Non-pigmented ciliary epithelial cell (primary cell): ENCODE measurements at places on chromosomes 3 and 15.

- DNase-seq: no peak
Observed at GRCh38 chr3:4245671-4246070, 57.5 kb upstream of the SETMAR start.

GRCh38 chr3:108528459-108529252, 18.3 kb upstream of the MYH15 start:
- no peak for DNase-seq

DNA sequence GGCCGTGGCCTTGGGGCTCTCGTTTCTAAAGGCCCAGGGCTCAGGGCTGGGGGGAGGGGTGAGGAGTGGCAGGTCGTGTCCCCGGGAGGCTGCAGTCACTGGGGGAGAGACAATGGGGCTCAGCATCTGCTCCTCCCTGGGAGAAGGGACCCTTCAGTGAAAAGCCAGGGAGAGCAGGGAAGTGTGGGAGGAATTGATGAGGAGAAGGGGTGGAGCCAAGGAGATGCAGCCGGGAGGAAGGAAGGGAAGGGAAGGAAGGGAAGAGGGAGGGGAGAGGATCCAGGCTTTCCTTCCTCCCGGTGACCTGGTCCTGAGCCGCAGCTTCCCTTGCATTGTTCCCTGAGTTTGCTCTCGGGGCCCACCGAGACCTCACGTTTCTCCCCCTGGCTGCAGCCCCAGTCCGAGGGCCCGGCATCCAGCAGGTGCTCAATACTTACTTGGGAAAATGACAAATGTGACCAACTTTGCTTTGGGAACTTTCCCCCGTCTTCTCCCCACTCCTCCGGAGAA, 1.4 kb upstream of the ZNF710 start:
- no peak for DNase-seq

DNA sequence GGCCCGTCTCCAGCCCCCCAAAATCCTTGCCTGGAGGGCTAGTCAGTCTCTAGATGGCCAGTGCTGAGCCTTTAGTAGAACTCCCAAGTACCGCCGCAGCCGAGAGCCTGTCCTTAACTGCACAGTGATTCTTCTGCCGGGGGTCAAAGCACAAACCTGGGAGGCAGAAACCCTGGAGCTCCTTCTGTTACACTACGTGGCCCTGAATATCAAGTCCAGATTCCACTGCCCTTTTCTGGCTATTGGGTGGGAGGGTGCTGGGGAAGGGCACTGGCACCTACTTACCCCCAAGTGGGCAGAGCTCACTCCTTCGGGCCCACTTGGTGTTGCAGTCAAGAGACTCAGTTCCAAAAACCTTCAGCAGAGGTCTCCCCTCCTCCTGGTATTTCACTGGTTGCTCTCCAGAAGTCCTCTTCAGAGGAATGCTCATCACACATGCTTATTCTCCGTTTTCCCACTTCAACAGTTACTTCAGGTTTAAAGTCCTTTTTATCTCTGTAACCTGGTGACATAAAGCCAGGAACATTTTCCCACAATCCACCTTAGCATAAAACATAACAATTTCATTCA, 10.8 kb downstream of the PDHB start:
- DNase-seq: no peak

DNA sequence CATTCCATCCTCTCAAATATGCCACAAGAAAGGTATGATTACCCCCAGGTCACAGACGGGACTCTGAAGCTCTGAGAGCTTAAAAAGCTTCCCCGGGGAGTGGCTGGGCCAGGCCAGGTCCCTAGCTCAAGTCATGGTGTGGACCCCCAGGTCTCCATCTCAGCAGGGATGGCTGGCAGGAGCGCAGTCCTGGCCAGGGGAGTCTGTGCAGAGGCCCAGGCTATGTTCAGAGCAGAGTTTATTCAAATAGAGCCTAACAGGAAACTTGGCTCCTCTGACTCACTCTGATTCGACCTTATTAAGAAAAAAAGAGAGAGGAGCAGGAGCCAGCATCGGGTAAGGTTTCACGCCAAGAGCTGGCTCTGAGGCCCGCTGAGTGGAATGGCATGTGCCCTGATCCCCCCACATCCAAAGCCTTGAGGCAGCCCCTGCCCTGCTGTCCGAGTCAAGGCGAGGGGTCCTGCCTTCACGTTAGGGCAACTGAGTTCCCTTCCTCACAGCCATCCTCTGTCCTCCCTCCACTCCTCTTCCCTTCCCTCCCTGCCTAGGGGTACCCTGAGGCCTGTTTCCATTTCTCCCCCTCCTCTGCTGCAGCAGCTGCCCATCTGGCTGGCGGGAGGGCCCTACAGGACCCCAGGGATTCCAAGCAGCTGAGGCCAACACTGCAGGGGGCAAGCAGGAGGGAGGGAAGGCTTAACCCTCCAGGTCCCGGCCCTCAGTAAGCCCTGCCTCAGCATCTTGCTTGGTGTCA, 1.9 kb upstream of the LOXL1 start:
- no peak for DNase-seq

- no peak for DNase-seq
Observed at GRCh38 chr3:134302674-134303073, 52.0 kb upstream of the RYK start.
